ENCODE measurements at places on chromosomes 11 and 22.

DNA sequence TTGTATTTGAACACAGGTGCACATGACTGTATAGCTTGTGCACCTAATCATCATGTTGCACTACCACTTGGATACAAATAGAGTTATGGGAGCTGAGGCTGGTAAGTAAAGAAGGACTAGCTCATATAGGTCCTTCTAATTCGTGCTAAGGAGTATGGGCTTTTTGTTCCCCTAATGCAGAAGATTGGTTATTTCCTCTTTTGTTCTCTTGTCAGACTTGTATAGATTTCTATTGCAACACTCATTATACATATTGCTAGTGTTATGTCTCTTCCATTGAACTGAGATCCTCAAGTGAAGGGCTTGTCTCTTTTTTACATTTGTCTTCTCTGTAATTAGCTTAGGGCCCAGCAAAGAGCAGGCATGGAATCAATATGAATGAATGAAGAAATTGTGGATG lies 54.1 kb upstream of the ARHGAP20 start:
- DNase-seq, result no peak

DNA sequence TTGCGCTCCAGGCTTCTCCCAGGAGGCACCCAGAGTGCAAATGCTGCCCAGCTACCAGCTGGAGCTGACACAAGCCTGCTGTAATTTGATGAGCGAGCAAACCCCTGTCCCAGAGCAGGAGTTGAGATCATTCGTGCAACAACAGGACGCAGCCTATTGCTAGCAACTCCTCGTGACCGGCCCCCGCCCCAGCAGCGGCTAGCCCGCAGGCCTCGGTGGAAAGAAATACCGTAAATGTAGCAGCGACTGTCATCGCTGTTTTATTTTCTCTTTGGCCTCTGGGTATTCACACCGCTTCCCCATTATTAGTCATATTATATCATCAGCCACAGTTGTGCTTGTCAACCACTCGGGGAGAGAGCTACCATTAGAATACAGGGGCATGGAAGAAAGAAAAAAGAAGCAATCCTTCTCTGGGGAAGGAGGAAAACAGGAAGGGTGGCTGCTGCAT lies 59.2 kb upstream of the ATXN10 start:
- no peak for DNase-seq

GRCh38 chr22:40679964-40680818 lies 907 bp downstream of the MCHR1 start:
- no peak for DNase-seq

DNA sequence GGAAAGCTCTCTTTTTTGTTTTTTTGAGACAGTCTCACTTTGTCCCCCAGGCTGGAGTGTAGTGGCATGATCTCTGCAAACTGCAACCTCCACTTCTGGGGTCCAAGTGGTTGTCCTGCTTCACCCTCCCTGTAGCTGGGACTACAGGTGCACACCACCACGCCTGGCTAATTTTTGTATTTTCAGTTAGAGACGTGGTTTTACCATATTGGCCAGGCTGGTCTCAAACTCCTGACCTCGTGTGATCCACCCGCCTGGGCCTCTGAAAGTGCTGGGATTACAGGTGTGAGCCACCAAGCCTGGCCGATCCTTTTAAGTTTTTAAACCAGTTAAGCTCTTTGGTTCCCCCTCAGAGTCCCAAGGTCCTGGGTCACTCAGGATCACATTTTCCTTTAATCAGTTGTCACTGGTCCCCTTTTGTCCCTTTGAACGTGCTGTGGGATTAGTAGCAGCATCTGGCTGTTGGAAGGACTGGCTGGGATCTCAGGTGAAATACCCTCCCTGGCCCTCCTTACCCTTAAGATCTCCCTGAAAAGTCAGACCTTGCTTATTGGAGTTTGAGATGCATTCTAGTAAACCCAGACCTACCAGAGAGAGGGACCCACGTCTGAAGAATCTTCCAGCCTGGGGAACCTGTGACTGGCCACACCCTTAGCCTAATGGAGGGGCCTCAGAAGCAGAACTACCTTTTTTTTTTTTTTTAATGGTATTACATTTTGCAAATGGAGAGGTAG lies 8.1 kb downstream of the MALAT1 start:
- DNase-seq, result no peak

- DNase-seq, result no peak
These were observed 36.7 kb downstream of the NCAM1 start for GRCh38 chr11:112997857-112998466.

DNA sequence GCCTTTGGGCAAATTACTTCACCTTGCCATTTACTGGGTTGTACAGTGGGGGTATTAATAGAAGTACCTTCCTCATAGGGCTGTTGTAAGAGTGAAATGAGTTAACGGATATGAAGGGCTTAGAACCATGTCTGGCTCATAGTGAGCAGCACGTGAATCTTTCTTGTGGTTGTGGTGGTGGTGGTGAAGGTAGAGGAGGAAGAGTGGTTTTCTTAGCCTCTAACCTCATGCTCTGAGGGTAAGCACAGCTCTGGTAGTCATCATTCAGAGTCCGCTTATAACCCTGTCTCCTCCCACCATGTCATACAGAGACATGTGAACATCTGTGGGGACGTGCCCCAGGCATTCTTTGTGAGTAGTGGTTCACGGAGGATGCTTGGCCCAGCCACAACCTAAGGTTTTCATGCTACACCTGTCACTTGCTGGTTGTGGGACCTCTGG lies 43.6 kb downstream of the TEAD1 start:
- DNase-seq, result no peak

DNA sequence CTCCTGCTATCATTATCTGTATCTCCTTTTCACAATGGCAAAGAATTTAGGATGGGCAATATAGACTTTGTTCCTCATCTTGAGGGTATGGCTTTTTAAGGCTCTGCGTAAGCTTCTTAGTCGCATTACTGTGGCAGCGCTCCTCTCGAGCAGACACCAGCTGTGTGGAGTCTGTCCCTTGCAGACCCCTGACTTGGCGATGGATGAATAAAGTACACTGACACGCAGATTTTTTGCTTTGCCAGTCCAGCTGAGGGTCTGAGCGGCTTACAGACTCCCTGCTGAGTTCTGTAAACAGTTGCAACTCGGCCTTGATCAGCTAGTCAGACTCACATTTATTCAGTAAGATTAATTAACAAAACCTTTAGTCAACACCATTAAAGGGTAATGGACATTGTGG lies 390.0 kb upstream of the CNTN5 start:
- DNase-seq, result no peak

GRCh38 chr11:96082002-96082899 lies 158.3 kb upstream of the MTMR2 start:
- DNase-seq, result no peak

DNA sequence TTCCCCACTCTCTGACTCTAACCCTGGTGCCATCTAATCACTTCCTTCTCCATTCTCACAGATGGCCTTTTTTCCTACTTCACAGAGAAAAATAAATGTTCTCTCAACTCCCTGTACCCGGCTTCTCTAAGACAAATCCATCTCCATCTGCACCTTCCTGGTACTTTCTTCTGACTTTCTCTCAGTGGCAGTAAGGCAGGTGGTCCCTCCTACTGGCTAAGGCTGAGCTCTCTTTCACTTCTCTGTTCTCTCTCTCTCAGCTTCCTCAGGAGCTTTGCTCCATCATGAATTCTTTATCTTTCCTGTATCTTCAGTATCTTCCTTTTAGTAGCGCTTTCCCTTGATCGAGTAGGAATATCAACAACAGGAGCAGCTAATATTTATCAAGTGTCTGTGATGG lies 421.6 kb downstream of the TMEM135 start:
- DNase-seq, result no peak

DNA sequence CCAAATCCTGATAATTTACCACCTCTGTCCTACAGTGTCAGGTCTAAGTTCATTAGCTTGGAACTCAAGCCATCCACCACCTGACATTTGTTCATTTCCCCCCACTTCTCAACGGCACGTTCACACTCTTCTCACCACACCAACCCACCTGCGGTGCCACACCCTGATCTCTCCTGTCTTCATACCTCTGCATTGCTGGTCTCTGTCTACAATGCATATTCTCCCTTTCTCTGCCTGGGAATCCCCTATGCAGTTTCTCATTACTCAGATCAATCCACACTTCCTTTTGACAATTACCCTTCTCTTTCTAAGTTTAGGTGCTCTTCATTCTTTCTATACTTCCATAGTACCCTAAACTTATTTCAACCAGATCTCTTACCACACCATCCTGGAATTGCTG lies 20.4 kb upstream of the EMSY start:
- no peak for DNase-seq

GRCh38 chr22:18968011-18968749 lies 32.1 kb upstream of the PRODH start:
- DNase-seq, result no peak

GRCh38 chr11:9643751-9644150 lies 20.1 kb upstream of the SWAP70 start:
- DNase-seq, result no peak

DNA sequence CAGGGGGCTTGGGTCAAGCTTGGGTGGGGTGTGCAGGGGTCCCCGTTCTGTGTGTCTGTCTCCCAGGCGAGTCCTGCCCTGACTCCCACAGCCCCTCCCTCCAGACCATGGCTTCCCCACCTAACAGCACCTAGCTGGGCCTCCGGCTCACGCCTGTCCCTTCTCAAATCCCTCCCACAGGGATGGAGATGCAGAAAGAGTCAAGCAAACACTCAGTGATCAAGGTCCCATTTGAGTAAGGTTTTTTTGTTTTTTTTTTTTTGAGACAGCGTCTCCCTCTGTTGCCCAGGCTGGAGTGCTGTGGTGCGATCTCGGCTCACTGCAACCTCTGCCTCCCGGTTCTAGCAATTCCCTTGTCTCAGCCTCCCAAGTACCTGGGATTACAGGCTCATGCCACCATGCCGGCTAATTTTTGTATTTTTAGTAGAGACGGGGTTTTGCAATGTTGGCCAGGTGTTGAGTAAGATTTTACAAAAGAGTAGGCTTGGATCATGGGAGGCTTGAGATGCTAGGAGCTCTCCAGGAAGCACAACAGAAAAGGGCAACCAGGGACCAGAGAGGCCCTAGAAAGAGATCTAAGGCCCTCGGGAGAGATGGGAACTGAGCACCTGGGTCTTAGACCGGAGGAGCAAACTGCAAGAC lies 5.7 kb downstream of the APOBEC3D start:
- DNase-seq, result no peak

- no peak for DNase-seq
These were observed at the start of gene RASSF10 for GRCh38 chr11:13008625-13009475. Gene RASSF10, plus strand, starts transcription at chr11:13009316. Its CDS starts 261 bp downstream, at chr11:13009577.

GRCh38 chr22:49930596-49931412 lies 12.4 kb downstream of the CRELD2 start:
- peak; percentile 70 for DNase-seq

DNA sequence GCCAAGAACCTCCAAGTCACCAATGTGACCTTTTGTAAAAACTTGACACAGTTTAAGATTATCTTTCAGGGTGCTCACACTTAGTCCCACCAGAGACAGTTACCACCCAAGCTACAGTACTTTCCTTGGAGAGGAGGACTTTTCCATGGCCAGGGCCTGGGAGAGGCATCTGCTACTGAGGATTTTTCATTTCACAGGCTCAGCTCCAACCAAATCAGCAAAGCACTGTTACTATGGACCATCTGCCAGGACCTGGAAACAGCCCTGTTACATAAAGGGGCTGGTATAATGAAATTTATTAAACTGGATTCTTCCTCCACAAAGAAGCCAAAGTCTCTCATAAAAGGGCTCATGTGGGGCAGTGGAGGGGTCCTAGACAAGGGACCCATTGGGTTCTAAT lies 38.6 kb downstream of the SERGEF start:
- no peak for DNase-seq

DNA sequence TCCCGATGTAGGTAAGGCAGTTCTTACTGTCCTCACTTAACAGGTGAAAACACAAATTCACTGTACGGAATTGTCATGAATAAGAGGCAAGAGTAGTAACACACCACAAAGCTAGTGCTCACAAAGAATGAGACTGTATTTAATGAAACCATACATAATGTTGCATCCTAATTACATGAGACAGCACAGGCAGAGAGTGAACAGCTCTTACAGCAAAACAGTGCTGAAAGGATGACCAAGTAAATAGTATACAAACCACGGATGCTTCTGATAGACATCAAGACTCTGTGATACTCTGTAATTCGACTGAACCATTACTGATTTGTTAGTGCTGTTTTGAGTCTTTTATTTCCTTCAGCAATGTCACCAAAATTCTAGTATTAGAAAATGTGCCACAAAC lies 282.3 kb downstream of the TTC28 start:
- no peak for DNase-seq

- DNase-seq, result no peak
These were observed 425.2 kb downstream of the OPCML start for GRCh38 chr11:133107136-133107535.

DNA sequence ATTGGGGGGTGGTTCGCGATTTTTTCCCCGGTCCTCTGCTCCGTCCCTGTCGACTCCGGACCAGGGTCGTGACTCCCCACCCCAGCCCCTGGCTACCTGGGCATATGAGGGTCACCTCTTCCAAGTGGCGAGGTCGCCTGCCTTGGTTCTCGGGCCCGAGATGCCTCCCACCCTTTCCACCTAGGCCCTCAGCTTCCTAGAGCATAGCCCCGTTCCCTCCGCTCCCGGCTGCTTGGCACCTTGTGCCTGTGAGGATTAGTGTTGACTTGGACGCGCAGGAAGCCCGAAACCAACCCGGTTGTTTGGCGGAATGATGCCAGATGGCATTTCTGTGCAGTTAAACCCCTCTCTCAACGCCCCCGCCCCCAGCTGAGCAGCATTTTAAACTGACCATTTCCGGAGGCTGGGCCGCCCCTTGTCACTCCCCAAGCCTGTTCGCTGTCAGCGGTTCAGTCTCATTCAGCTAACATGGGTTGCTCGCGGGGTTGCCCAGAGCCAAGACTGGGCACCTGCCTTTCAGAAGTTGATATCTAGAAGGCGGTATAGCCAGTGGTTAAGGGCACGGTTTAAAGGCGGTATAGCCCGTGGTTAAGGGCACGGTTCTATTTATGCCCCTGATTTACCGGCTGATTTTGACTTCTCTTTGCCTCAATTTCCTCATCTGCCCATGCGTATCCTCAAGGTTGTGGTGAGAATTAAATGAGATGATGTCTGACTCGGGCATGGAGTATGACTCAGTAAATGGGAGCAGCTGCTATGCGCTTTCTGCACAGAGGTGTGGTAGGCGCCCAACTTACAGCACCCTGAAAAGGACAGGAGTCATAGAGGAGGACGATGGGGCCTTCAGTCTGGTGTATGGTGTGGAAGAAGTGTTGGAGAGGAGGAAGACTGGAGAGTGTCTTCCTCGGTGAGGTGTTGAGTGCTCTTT lies 639 bp downstream of the INCENP start:
- DNase-seq, result no peak

GRCh38 chr11:113628912-113629311 lies 77.2 kb downstream of the TMPRSS5 start:
- DNase-seq, result no peak

- no peak for DNase-seq
These were observed 62.6 kb downstream of the CWC15 start for GRCh38 chr11:94910779-94911178.

Data from SHP77 treated with DMSO at 0.1 percent for 48 hours (cell line).